ENCODE measurements at places on chromosomes 13 and 19. TPM values are rescaled to one million over a fixed set of nuclear protein-coding genes. Genes with fewer than 3 reads are reported as not detected.

DNA sequence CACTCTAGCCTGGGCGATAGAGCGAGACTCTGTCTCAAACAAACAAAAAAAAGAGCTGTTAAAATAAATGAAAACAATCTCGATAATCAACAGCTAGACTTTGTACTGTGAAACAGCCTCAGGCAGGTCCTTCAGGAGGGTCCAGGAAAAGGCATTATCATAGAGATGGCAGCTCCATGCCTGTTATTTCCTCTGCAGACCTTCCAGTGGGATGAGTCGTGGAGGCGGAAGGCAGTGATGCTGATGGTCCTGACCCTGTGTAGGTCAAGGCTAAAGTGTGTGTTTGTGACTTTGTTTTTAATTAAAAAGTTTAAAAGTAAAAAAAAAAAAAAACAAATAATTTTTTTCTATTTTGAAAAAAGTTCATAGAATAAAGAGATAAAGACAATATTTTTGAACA, 117.4 kb downstream of the TNFRSF19 start:
- no peak for DNase-seq

DNA sequence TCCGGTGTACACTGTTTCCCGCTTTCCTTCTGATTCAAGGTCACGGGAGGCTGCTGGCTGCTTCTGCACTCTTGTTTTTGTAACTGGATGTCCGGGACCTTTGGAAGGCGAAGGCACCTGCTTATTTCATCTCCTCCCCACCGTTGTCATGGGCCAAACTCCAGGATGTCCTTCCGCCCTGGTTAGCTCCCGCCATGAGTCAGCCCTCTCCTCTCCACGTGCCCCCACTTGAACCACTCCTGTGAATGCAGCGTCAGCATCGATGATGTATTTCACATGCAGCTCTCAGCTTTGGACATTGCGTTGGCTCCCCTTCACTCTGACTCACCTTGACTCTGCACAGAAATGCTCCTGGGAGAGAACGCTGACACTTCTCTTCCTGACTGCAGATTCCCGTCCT, 5.5 kb upstream of the GALP start:
- no peak for DNase-seq

- DNase-seq = no peak
These were observed 136.4 kb downstream of the STOML3 start for GRCh38 chr13:38854226-38854625.

DNA sequence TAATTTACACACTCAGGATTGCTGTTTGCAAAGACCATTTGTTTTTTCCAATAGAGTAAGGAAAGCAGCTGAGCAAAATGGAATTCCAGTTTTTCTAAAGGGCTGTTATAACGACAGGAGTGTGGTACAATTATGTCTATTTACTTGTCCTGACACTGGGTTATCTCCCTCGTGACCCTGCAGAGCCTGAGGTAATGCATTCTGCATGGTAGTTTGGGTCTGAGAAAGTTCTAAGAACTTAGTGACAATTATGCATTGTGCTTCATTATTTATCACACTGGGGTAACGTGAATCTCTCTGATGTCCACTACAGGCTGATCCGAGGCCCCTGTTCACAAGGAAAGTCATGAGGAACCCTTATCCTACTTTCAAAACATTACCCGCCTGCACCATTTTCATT, 50.7 kb upstream of the EDNRB start:
- DNase-seq = no peak

DNA sequence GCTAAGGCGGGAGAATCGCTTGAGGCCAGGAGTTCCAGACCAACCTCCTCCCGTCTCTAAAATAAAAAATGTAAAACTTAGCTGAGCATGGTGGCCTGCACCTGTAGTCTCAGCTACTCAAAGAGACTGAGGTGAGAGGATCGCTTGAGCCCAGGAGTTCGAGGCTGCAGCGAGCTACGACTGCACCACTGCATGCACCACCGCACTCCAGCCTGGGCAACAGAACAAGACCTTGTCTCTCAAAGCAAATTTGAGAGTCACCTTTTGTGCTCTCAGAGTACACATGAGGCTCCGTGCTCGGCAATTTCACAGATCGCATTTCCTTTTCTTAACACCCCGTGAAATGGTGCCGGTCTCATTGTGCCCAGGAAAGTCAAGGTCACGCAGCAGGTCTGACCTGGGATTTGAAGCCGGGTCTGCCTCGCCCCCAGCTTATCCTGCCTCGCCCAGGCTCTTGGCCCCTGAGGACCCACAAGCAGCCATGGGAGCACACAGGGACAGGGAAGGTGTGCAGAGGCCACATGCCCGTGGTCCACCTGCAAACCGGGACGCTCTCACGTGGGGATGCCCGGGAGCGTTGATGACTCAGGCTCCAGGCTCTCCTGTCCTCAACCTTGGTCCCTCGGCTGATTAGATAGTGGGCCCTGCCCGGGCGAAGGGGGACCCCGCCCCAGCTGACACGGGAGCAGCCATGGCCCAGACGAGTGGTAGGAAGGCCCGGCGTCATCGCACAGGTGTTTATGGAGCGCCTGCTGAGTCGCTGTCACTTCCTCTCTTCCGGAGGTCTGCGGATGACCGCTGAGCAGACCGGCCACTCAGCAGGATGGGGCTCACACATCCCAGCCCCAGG, 1.1 kb upstream of the SMIM24 start:
- no peak for DNase-seq

DNA sequence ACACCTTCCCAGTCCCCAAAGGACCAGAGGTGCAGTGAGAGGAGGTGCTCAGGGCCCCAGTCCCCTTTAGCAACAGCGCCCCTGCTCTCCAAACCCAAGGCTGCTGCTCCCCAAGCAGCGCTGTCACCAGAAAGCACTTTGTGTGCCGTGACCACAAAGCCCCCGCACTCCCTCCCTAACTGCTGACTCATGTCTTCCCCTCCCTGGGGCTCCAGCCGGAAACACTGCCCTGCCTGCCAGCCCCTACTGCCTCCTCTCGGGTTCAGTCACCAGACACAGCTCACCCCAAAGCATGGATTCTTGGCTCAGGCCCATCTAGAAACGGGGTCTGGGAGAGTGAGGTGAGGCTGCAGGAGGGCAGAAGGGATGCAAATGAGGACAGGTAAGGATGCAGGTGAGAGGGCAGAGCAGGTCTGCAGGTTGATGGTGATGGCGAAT, 4.9 kb upstream of the TNFSF14 start:
- peak; percentile 6 for DNase-seq

DNA sequence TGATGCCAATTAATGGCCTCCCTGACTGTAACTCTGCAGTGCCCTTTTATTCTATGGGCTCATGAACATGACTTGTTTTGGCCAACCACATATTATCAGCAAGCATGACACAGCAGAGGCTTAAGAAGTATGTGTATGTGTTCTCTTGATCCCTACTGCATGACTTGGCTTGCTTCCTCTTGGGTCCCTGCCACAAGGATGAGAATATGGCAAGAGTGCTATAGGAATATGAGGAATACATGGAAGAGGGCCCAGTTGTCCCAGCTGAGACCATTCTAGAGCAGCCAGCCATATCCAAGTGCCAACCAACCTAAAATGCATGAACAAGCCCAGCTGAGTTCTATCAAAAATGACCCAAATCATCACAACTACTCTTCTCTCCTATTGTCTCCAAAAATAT, 576.7 kb upstream of the PCDH9 start:
- DNase-seq = no peak

DNA sequence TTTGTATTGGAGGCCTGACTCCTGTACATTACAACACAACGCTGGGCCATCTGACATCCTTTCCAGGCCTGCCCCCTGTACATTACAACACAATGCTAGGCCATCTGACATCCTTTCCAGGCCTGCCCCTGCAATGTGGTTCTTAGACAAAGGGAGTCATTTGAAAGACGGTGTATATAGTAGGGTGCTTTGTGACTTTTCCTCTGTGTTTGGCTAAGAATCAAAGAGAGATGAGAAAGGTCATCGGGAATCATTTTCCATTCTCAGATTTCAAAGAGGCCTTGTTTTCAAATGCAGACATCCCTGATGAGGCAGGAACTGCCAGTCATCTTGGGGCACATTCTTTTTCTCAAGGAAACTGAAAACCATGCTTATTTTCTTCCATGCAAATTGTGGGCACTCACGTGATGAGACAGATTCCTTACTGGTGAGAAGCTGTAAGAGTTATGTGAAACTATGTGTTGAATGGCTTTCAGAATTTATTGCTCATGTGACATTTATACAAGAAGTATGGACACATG, 551.6 kb downstream of the MYO16 start:
- DNase-seq = peak; percentile 16

GRCh38 chr13:49836516-49836915, 44.0 kb upstream of the KPNA3 start:
- DNase-seq = no peak

GRCh38 chr19:19649580-19649995, 6.1 kb upstream of the GMIP start:
- DNase-seq = no peak

DNA sequence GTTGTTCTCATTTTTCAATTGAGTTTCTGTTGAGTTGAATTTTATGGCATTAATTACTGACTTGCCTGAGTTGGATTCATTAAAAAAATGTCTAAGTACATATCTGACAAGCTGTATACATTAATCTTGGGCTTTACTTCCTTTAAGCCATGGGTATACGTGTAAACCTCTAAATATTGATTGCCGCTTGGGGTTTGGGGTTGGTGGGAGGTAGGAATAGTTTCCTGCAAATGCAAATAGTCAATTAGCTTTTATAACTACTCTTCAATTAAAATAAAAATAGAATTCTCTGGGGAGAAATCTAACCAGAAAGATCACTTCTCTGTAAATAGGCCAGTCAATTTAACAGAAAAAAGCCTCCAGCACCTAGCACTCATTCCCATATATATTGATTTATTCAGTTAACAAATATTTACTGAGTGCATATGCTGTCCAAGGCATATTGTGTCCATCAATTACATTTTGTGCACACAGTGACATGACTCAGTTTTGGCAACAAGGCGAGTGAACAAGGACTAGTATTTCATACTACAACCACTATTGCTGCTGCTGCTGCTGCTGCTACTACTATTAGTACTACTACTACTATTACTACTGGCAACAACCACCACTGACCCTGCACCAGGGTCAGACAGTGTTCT, 306.8 kb downstream of the RFC3 start:
- DNase-seq = no peak

- no peak for DNase-seq
These were observed 1434.7 kb upstream of the PCDH20 start for GRCh38 chr13:62850331-62850730.

DNA sequence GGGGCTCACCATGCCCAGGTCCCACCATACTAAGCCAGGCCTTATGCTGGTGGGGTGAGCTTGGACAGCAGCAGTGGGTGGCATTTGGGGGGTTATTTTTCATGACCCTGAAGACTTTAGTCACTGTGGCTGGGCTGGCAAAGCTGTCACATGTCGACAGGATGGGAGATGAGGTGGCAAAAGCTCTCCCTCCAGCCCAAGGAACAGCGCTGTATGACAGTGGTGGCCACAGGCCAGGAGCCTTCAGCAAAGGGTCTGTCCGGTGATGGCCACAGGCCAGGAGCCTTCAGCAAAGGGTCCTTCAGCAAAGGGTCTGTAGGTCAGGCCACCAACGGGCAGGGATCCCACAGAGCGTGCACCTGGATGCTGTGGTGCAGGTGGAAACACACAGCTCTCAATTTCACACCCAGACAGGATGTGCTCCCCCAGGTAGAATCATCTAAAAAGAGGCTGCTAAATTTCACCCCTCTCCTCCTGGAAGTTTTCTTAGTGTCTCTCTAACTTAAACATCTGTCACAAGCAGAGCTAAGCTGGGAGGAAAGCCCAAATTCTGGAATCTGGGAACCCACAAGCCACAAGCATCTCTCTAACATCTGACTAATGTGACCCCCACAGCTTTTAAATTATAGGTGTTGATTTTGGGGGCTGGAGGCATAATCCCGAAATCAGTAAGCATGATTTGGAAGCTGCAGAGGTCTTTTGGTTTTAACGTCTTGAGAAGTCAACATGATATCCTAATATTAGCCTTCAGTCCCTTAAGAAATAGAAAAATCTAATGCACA, 23.0 kb downstream of the COL4A1 start:
- no peak for DNase-seq

DNA sequence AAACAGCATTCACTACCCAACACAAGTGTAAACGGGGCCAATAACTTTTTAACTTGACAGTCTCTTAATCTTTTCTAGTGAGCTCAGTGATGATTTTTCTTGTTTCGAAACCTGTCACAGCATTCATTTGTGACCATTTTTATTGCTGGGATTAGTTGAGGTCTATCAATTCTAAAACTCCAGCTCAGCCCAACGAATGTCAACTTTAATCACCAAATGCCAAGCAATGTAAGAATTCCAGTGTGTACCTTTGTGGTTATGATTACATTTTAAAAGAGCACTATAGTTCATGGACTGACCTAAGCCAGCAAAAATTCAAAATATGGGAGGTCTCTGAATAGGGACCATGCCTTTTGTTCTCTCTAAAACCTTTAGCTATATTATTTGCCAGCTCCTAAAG, 694.3 kb upstream of the SGCG start:
- DNase-seq = no peak

DNA sequence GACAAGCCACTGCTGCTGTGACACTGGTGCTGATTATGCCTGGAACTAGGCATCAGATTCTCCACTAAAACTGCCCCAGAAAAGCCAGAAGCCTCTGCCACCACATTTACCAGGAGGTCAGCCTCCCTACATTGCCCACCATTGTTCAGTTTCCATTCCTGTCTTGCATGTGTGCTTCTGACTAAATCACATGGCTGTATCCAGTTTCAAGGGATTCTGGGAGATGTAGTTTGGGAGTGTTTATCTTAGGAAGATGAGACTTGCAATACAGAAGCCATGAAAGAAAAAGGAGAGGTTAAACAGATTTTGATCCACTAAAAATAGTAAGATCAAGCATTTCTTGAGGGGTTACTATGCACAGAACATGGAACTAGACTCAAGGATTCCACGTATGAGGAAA, 40.7 kb upstream of the SERPINE3 start:
- no peak for DNase-seq

DNA sequence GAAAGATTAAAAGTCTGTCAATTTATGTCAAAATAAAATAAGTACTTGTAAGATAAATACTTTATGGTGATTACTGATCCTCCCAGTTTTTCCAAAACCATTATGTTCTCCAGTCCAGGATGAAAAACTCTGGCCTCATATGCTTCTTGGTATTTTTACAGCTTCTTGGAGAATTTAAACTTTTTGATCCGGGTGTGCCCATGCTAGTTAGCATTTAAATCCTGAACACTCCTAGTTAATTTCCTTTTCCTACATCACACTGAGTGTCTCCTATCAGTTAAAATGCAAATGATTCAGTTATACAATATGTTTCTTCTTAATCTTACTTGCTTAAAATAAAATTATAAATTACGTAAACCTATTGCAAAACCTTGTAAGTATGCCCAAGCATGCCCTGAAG, 499.9 kb upstream of the SLITRK6 start:
- no peak for DNase-seq

DNA sequence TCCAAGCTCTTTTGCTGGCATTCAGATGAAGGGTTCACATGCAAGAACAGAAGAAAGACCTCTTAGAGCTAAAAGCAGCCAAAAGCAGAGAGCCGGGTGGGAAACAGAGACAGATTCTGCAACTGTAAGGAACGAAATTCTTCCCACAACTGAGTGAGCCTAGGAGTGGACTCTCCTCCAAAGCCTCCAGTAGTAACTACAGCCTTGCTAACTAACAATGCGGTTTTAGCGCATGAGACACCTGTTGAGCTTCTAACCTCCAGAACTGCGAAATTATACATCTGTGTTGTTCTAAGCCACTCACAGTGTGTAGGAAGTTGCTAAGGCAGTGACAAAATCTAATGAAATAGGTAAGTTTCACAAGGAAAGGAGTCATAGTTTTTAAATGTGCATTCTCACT, 98.1 kb upstream of the SLITRK1 start:
- no peak for DNase-seq

CYP2A7 gene
- not detected for total RNA-seq

CD33 gene
- not detected for total RNA-seq

CEACAM7 gene
- total RNA-seq = not detected

IRGC gene
- not detected for total RNA-seq

ZNF667 gene
- total RNA-seq = not detected

Data from neural crest cell (in vitro differentiated cells).